ENCODE measurements at places on chromosomes 16 and 17. TPM values are rescaled to one million over a fixed set of nuclear protein-coding genes. Genes with fewer than 3 reads are reported as not detected.
A peak's percentile ranks its signal among the peaks of the same experiment; 100 is the strongest.

The CPHXL2 gene
- not detected for total RNA-seq

DNA sequence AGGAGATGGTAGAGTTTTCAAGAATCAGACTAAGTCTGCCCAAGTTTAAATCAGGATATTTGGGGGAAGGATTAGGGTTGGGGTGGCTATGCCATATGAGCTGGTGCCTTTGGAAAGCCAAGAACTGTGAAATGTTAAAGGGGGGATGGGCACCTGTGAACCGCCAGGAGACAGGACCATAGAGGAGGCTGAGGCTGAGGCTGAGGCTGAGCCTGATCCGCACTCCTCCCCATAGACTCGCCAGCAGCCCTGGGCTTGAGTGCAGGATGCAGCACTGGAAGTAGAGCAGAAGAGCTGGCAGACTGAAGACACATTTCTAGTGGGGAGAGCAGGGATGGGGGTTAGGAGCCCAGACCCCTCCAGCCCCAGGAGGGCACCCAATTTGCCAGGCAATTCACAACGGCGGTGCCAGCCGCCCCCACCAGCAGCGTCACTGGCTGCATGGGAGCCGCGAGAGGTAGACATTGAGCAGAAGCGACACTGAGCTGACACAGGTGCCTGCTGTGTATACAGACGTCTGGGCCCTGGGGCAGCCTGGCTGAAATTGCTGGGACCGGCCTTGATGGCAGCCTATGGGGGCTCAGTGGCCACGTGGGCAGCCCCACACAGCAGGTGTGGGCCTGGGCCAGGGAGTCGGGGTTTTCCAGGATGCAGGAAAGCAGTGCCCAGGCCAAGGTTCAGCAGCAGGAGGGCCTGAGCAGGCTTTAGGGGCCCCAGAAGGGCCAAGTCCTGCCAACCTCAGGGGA, 9.2 kb downstream of the PIMREG start:
- peaks cover 53% of the 10 kb centered on the region for H3K4me1 ChIP-seq
- peak overlapping the region; percentile 3 for H3K4me3 ChIP-seq
- DNase-seq, result no peak
- peaks cover 20% of the 10 kb centered on the region for H3K36me3 ChIP-seq

DNA sequence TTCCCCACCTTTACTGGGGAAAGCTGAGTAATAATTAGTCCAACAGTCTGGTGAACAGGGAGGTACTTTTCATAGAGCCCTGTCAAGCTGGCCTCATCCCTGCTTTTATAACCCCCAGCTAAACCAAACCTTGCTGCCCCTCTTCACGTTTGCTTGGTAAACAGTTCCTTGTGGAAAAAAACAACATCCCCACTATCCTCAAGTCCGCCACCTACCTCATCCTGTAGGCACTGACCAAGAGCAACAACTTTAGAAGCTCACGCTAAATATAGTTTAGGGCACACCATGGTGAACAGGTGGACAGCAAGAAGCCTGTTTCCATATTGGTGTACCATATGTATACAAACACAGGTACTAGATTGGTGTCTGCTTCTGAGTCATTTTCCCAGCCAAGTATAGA, 16.5 kb downstream of the NFE2L1 start:
- H3K27ac ChIP-seq, result peak overlapping the region; percentile 66
- no peak for DNase-seq
- peaks cover 7% of the 10 kb centered on the region for H3K4me1 ChIP-seq
- peaks cover 52% of the 10 kb centered on the region for H3K36me3 ChIP-seq

- no peak overlapping the region for H3K27ac ChIP-seq
- no peaks in the 10 kb centered on the region for H3K27me3 ChIP-seq
- peaks cover 4% of the 10 kb centered on the region for H3K36me3 ChIP-seq
- H3K4me1 ChIP-seq, result no peaks in the 10 kb centered on the region
- no peak for DNase-seq
Measured at GRCh38 chr17:13702266-13702665, 100.5 kb upstream of the HS3ST3A1 start.

The VAT1L gene
- total RNA-seq, result 22.2 TPM

- DNase-seq, result no peak
- no peak overlapping the region for H3K4me3 ChIP-seq
- peaks cover 11% of the 10 kb centered on the region for H3K4me1 ChIP-seq
- H3K27ac ChIP-seq, result no peak overlapping the region
- H3K27me3 ChIP-seq, result peaks cover 55% of the 10 kb centered on the region
Measured at GRCh38 chr17:35745246-35745645, 7.8 kb downstream of the GAS2L2 start.

The MYADML2 gene
- 0.46 TPM for total RNA-seq

DNA sequence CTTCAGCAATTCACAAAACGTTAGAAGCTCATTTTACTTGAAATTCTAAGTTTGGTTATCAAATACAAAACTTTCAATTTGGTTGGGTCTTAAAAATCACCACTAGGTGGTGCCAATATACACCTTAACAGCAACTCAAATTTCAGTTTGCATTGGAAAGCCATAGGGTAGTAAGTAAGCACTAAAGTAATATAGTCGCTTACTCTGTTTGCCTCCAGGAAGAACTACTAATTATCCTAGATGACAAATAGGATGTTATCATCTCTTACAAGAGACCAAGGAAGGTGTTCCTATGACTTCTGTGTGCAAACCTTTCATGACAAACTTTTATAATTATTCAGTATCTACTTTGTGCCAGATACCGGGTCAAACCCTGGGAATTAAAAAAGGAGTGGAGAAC, 93.3 kb downstream of the MYO1D start:
- no peaks in the 10 kb centered on the region for H3K27me3 ChIP-seq
- peaks cover 6% of the 10 kb centered on the region for H3K4me1 ChIP-seq
- no peak for DNase-seq
- H3K36me3 ChIP-seq, result no peaks in the 10 kb centered on the region
- no peak overlapping the region for H3K27ac ChIP-seq

DNA sequence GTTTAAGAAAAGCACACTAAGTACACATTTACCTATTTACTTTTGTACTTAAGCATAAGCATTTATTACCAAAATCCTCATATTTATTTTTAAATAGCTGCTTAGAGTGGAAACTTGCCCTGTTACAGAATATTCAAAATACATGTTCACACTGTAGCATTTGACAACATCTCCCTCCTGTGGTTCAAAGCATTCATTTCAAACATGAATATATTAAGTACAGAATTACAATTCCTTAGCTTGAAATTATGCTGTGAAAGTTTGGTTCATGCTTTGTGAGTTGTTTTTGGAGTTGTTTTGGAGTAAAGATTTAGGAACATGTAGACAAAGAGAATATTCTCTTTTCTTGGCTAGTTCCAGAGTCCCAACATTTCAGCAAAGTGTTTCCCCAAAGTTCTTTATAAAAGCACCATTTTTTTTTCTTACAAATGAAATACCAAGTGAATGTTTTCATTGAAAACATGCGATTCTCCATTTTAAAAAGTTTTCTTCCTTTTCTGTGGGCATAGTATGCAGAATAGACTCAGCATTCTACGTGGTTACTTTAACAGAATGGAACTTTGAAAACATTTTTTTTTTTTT, 33.2 kb downstream of the TUBD1 start:
- H3K4me3 ChIP-seq, result no peak overlapping the region
- peaks cover 12% of the 10 kb centered on the region for H3K4me1 ChIP-seq
- H3K27ac ChIP-seq, result no peak overlapping the region
- no peak for DNase-seq
- peaks cover 28% of the 10 kb centered on the region for H3K36me3 ChIP-seq

The PTRH2 gene
- total RNA-seq, result 30.5 TPM

- H3K27me3 ChIP-seq, result no peaks in the 10 kb centered on the region
- H3K27ac ChIP-seq, result peak overlapping the region; percentile 13
- no peak for DNase-seq
- no peaks in the 10 kb centered on the region for H3K4me1 ChIP-seq
- H3K36me3 ChIP-seq, result peaks cover 91% of the 10 kb centered on the region
- no peak overlapping the region for H3K4me3 ChIP-seq
Measured at GRCh38 chr16:70561623-70562022, 38.0 kb downstream of the SF3B3 start.

DNA sequence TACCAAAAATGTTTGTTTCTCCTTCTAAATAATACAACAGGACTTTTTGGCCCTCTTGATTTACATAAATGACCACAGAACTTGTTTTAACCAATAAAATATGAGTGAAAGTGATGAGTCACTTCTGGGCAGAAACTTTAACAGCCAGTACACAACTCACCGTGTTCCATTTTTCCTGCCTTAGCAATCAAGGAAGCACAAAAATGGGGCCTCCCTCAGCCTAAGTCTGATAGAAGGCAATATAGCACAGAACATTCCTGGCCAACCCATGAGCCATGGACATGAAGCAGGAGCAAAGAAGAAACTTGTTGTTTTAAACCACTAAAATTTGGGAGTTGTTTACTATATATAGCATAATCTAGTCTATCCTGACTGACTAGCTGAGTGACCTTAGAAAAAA, 61.1 kb upstream of the MTMR4 start:
- H3K27ac ChIP-seq, result no peak overlapping the region
- H3K4me3 ChIP-seq, result no peak overlapping the region
- H3K27me3 ChIP-seq, result no peaks in the 10 kb centered on the region

The CDH8 gene
- 11.1 TPM for total RNA-seq

The TP53TG3 gene
- total RNA-seq, result not detected

The ADCY9 gene
- 9.5 TPM for total RNA-seq

All from WTC11 (cell line).